NCI-H460 (cell line): ENCODE measurements at places on chromosomes 1 and 21. TPM values are rescaled to one million over a fixed set of nuclear protein-coding genes. Genes with fewer than 3 reads are reported as not detected.
A peak's percentile ranks its signal among the peaks of the same experiment; 100 is the strongest.

IGSF8 gene
- total RNA-seq: 22.4 and 23.1 TPM in 2 replicates

LRRC42 gene
- 17.6 and 18.3 TPM in 2 replicates for total RNA-seq

PTGFR gene
- 0.12 and 0.17 TPM in 2 replicates for total RNA-seq

PADI4 gene
- total RNA-seq: not detected in 2 replicates

GUCA2A gene
- not detected in 2 replicates for total RNA-seq

SPATA1 gene
- 0.64 TPM in 1 of 2 replicates, not detected in the other for total RNA-seq

CSF3R gene
- 0.20 TPM in 1 of 2 replicates, not detected in the other for total RNA-seq

SPRR5 gene
- total RNA-seq: not detected in 2 replicates

SLC1A7 gene
- not detected in 2 replicates for total RNA-seq

JMJD4 gene
- 15.9 and 22.0 TPM in 2 replicates for total RNA-seq

PYCR2 gene
- total RNA-seq: 108 and 114 TPM in 2 replicates

CFAP141 gene
- total RNA-seq: not detected in 2 replicates

CCDC185 gene
- not detected in 2 replicates for total RNA-seq

OR2AK2 gene
- not detected in 2 replicates for total RNA-seq

DNA sequence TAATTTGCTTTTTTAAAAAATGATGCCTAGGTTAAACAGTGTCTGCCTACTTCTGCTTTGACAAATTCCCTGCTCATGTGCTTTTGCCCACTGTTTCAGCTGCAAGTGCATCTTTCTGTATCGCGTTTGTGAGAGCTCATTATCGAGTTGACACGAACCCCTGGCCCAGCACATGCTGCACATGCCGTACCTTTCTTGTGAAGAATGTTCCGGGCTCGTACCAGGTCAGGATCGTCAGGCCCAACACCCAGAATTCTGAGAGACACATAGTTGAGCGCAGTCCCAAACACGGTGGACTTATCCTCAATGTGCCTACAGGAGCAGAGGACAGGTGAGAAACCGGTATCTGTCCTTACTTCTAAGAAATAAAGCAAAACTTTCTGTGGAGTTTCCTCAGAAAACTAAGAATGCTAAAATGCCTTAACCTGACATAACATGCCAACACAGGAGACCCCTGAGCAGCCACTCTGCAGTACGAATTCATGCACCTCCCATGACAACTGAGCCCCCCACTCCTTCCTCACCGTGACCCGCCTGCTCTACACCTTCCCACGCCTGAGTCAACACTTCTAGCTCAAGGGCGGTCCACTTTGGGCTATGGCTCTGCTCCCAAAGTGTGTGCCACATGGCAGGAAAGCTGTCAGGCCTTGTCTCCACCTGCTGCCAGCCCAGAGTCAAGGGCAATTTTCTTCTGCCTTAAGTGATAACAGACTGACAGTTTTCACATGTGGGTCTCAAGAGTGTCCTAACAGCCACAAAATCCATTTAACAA, 6.7 kb downstream of the LSS start:
- DNase-seq: no peak

DNA sequence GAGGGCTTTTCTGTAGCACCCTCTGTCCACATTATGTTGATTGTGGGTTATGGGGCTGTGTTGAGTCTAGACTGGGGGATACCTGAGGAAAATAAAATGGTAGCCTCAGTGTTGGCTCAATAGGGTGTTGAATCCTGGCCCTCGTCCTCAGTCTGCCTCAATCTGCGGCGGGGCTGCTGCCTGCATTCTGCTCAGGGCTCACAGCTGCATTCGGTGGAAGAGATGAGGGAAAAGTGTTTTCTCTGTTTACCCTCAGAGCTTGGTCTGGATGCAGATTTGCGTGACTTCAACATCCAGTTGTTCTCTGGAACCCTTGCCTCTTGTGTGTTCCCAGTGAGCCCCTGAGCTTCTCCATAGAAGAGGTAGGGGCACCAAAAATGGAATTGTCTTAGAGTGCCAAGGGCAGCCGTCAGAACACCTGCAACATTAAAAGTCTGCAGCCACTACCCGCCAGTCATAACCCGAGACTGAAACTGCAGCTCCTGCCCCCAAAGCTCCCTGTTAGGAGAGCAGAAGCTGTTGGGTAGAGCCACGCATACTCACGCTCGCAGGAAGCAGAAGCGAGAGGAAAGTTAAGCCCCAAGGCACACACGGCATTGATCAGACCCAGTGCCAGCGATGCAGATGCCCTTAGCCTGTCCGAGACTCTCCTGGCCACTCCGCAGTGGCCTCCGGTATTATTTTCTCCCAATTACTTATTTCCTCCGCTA, 215.3 kb upstream of the C1orf174 start:
- DNase-seq: no peak

DNA sequence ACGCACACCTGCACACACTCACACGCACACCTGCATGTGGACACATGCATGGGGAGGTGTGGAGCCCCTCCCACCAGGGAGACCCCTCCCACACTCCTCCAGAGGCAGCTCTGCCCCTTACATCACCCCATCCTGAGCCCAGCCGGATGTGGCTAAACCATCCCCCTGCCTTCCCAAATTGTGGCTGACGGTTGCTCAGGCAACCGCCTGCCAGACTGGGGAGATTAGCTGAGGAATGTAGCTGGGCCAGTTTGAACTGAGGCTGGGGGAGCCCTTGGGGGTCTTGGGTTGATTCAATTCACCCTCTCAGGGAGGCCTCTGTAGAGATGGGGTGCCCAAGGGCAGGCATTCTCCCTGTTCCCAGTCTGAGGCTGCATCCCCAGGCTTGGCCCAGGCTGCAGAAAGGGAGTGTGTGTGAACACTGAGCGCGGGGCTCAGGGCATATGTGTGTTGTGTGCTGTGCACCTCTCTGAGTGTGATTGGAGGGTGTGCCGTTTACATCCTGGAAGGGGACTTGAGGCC, 12.9 kb downstream of the PTPRU start:
- DNase-seq: no peak

- no peak for DNase-seq
These were observed 812 bp downstream of the NBPF1 start for GRCh38 chr1:16612332-16613172.

- no peak for DNase-seq
These were observed 131.2 kb downstream of the SLC45A1 start for GRCh38 chr1:8448911-8449661.

- peak; percentile 66 for DNase-seq
These were observed 4.9 kb upstream of the NPL start for GRCh38 chr1:182784556-182785171.

- DNase-seq: no peak
These were observed 54.0 kb upstream of the CNN3 start for GRCh38 chr1:94980582-94981574.

- DNase-seq: no peak
These were observed 276.5 kb upstream of the DPYD start for GRCh38 chr1:98197356-98197755.

GRCh38 chr1:171245458-171246064, 2.7 kb upstream of the FMO1 start:
- DNase-seq: peak; percentile 46

- no peak for DNase-seq
These were observed 373.7 kb upstream of the C1orf174 start for GRCh38 chr1:4273747-4274146.

DNA sequence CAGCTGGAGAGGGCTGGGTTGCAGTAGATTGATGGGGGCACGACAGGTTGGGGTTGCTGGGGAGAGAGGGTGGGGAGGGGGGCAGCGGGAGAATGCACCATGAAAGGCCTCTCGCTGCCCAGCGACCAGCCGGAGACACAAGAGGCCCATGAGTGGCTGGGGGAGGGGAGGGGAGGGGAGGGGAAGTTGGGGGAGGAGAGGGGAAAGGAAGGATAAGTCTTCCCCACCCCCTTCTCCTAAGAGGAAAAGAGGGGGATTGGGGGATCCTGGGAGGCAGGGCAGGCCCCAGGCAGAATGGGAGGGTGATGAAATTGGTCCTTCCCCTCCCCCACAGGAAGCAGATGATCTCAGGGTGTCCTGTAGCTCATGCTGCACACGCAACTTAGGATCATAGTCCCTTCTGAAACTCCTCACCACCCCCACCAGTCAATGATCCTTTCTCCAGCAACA, 45.7 kb downstream of the PAX7 start:
- DNase-seq: no peak

DNA sequence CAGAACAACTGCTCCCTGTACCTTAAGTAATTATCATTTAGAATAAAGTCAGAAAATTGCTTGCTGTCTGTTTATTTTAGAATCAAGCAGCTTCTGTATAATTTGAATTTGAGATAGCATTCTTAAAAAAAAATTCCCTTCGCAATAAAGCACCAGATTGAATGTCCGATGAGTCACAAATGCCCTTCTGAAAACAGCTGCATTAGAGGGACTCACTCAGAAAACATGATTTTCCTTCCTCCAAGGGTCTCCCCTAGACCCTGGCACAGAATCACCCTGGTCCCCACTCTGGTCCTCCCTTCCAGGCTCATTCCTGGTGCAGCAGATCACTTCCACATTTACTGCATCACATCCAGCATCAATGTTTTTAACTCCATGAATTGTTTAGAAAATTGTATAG, 471.1 kb upstream of the VAMP3 start:
- DNase-seq: no peak

DNA sequence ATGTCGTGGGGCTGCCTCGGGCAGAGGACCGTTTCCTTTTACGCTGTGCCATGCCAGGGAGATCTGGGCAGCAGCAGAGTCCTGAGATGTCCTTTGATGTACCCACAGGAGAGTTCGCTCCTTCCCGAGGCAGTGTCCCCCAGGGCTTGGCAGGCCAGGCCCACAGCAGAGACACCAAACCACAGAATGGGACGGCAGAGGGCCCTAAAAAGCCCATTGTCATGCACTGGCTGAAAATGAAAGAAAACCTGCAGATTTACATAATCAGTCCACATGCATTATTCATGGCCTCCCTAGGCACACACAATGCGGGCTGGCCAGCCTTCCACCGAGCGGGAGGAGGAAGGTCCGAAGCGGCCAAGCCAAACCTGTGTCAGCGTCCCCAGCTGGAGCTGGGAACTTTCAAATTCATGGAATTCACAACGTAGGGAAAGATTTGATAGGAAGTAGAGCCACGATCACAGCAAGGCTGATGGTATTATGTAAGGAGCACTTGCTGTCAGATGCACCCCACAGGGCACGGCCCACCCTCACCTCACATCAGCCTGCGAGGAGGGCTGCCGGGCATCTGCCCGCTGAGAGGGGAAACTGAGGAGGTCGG, 25.3 kb upstream of the EFHD2 start:
- no peak for DNase-seq

DNA sequence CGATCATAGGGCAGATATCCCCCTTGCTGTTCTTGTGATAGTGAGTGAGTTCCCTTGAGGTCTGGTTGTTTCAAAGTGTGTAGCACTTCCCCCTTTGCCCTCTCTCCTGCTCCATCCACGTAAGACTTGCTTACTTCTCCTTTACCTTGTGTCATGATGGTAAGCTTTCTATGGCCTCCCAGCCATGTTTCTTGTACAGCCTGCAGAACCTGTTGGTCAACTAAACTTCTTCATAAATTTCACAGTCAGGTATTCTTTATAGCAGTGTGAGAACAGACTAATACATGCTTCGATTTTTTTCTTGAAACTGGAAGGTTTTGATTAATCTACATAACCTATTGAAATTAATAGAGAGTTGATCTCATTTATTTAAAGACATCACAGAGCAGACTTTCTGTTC, 302.5 kb upstream of the PBX1 start:
- no peak for DNase-seq

DNA sequence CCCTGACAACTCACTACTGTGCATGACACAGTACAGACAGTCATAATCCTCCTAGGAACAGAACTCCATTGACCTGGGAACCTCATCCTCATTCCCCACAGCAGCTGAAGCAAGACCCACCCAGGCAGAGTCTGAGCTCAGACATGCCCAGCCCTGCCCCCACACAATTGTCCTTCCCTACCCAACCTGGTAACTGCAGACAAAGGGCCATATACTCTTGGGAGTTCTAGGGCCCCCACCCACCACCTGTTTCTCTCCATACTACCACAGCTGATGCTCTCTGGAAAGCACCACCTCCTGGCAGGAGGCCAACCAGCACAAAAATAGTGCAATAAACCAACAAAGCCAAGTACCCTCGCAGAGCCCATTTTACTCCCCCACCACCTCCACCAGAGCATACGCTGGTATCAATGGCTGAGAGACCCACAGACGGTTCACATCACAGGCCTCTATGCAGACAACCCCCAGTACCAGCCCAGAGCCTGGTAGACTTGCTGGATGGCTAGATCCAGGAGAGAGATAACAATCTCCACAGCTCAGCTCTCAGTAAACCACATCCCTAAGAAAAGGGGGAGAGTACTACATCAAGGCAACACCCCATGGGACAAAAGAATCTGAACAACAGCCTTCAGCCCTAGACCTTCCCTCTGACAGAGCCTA, 159.7 kb upstream of the CXADR start:
- no peak for DNase-seq

GRCh38 chr1:21779613-21780521, 3.1 kb downstream of the USP48 start:
- no peak for DNase-seq

DNA sequence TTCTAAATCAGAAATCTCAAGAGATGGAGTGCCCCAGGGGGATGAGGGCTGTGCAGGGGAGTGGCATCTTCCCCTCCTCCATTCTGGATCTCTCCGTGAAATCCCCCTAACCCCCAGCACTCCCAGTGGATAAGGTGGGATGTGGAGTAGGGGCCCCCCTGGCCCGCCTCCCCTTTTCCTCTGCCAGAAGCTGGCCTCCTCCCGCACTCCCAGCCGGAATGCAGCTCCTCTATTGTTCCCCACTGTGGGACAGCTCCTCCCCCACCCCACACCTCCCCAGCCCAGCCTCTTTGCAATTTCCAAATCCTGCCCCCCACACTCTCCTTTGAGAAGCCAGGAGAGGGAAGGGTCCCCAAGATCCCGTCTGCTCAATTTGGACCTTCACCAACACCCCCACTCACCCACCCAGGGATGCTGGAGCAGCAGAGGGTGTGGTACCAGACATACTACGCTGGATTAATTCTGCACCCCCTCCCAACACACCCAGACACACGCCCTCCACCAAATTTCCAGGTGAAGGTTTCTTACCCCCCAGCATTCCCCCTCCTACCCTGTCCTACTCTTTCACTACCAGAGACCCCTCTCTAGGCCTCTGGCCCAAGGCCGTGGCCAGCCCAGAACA, 1.9 kb downstream of the MEX3A start:
- no peak for DNase-seq

- DNase-seq: no peak
These were observed 17.5 kb downstream of the CFAP45 start for GRCh38 chr1:159882527-159882862.

GRCh38 chr1:94299627-94300553, 62.5 kb upstream of the ARHGAP29 start:
- peak; percentile 68 for DNase-seq

DNA sequence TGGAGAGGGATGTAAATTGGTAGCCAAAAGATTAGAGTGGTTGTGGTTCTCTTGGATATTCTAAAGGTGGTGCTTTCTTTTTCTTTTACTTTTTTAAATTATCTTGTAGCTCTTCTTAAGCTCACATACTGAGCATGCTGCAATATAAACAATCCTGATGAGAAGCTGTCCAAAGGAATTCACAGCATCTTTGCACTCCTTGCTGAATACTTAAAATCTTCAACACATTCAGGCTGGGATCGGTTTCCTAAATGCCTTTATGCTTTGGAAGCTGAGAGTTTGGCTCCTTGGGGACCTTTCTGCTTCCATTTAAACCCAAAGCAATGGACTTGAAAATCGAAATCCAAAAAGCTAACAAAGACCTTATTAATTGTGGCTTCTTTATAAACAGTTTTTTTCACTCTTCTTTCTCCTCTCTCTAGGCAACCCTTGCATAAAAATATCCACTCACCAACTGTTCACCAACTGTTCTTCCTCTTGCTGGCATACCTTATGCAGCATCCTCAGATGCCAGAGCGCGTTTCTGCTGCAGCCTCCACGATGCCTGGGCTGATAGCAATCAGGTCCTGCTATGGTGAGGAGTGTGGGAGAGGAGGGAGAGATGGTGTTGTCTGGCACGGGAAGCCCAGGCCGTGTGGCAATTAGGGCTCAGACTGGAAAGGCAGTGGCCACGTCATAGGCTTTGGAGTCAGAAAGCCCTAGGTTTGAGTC, 535.8 kb upstream of the DAB1 start:
- DNase-seq: no peak
